Endothelial cell (in vitro differentiated cells): ENCODE measurements at places on chromosomes 4 and X.

- no peak for DNase-seq
These were observed 273.5 kb upstream of the HS3ST1 start for GRCh38 chr4:11701966-11702725.

GRCh38 chr4:123507376-123507775 is 110.8 kb downstream of the SPRY1 start:
- no peak for DNase-seq

GRCh38 chr4:151901631-151902030 is 140.8 kb upstream of the GATB start:
- no peak for DNase-seq

DNA sequence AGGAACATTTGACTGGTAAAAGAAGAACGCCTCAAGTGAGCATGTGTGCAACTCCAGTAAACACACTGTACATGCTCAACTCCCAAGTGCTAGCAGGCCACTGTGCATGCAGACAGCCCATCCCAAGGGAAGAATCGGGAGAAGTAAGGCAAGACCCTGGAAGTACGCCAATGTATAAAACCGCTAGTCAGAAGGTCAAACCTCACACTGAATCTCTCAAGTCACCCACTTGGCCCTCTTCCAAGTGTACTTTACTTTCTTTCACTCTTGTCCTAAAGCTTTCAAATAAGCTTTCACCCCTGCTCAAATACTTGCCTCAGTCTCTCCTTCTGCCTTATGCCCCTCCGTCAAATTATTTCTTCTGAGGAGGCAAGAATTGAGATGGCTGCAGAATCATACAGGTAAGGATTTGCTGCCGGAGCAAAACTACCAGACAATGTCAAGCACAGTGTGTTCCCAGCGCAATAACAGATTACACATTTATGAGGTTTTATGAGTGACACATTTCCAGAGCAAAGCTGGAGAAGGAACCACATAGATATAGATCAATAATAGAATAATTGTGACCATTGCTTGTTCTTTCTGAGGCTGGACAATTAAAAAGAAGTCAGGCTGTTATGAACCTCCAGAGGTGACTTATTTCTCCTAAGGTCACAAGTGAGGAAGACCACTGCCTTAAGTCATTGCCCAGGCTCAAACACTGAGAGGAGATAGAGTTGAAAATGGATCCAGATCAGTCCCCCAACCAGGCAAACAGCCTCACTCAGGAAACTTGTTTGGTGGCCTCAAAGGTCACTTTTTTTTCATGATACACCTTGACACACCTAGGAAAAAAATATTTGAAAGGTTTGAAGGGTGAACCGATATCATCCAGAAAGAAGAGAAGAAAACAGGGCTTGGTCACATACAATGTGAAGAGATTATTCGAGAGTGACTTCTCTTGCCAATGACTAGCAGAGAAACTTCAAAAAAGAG is 26.3 kb downstream of the CXCL1 start:
- no peak for DNase-seq

DNA sequence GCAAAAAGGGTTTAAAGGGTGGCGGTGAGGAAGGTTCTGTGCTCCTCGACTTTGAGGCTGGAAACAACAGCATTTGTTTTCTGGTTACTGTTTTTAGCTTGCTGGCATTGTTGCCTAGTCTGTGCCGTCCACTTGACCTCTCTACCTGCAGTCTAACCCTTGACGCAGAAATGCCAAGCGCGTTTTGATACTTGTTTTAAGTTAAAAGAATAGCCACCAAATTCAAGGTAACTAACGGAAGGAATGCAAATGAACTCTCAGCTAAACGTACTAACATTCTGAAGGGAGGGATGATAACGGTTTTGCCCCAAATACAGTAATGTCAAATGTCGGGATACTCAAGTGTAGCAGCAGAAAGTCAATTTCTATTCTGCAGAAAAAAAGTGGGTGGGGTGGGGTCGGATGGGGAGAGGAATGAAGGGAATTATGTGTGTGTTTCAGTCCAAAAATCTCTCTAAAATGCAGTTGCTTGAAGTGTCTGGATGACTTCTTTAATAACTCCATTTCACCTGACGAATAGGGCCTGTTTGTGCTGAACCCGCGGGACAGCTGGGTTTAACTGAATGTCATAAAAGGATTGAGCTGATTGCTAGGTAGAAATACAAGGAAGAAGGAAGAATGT is 3.4 kb upstream of the NKX6-1 start:
- no peak for DNase-seq

- no peak for DNase-seq
These were observed 9.4 kb downstream of the TASL start for GRCh38 chrX:30568136-30568535.

DNA sequence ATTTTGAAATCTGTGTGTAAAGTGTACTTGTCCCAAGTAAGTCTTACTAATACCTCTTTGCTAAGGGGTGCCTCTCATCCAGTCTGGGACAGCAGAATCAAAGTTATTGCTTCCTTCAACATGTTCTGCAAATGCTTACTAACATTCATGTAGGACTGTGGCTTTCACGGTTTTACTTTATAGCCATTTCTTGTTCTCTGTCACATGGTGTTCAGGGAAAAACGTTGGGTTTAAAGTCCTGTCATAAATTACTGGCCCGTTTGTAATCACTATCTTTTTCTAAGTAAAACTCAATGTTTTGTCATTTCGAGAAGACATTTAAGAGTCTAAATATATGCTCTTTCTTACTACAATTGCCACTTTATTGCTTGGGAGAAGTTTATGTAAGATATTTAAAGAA is 321.1 kb downstream of the STIM2 start:
- DNase-seq = no peak

- no peak for DNase-seq
These were observed 8.2 kb downstream of the HPGDS start for GRCh38 chr4:94334476-94334875.

DNA sequence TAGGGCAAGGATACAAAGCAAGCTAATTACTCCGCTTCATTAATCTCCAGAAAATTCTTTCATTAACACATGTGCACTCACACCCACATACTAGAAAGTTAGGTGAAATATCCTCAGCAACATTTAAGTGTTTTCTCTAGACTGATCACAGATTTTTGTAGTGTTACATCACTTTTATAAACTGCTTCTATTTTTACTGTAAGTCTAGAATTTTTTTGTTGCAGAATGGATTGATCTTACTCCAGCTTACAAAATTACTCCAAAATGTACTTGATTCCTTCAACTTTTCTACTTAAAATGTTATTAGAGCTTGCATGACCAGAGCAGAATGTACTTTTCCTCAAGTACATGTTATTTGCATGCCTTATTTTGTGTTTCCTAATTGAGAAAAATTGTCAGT is 2325.2 kb downstream of the PCDH7 start:
- no peak for DNase-seq

DNA sequence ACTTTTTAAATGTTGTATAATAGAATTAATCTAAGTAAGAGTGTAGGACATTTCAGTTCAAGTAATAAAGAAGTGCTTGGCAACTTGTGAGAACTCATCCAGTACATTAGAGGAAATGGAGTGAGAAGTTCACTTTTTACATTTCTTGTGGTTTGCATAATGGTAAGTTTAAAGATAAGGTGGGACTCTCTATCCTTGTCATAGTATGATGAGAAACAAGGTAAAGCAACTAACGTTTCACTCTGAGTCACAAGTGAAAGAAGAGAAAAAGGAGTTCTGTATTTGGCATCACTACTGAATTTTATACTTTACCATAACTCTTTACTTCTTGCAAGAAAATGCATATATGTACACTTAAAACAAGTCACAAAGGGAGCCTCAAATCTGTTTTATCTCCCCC is 219.4 kb downstream of the SLC4A4 start:
- no peak for DNase-seq

GRCh38 chr4:38078590-38079421 is 118.6 kb downstream of the PTTG2 start:
- no peak for DNase-seq

DNA sequence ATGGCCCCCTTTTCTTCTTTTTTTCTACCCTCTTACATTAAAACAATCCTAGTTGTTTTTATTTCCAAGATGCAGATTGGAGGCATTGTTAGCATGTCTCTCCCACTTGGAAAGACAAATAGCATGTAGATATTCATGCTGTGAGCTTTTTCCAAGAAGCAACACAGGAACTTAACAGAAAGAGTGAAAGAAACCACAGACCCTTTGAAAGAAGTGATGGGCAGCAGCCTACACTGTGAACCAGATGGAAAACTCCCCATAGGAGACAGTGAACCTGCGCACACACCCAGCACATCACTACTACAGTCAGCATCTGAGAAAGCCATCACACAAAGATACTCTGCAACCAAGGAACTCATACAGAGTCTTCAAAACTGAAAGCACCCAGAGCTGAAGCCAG is 17.8 kb downstream of the CT47C1 start:
- DNase-seq = no peak

GRCh38 chr4:10462876-10463275 is 5.7 kb upstream of the ZNF518B start:
- no peak for DNase-seq

DNA sequence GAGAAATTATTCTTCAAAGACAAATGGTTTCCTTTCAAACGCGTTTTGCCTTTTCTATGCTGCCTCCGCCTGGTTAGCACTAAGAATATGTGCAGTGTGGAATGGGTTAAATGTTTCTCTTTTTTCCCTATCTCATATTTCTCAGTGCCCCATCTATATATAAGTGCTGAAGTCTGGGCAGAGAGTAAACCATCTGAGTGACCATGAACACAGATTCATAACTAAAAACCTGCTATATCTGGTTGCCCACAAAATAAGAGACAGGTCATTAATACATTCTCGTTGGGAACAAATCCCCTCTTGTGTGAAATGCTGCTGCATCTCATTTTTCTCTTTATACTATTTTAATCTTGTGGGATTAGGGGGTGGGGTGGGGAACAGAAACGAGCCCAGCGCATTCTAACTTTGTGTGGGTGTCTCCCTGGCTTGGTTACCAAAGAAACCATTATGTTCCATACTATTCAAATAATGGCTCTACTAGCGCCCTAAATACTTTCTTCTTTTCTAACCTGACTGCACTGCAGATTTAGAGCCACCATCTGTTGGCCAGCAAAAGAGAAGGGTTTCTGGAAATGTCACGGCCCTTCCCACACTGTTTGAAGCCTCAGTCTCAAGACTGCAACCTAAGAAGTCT is 42.2 kb upstream of the PTCHD1 start:
- DNase-seq = no peak

- DNase-seq = no peak
These were observed 3.5 kb upstream of the TAB3 start for GRCh38 chrX:30892591-30892990.

GRCh38 chr4:55876387-55876786 is 22.9 kb downstream of the EXOC1 start:
- DNase-seq = no peak

DNA sequence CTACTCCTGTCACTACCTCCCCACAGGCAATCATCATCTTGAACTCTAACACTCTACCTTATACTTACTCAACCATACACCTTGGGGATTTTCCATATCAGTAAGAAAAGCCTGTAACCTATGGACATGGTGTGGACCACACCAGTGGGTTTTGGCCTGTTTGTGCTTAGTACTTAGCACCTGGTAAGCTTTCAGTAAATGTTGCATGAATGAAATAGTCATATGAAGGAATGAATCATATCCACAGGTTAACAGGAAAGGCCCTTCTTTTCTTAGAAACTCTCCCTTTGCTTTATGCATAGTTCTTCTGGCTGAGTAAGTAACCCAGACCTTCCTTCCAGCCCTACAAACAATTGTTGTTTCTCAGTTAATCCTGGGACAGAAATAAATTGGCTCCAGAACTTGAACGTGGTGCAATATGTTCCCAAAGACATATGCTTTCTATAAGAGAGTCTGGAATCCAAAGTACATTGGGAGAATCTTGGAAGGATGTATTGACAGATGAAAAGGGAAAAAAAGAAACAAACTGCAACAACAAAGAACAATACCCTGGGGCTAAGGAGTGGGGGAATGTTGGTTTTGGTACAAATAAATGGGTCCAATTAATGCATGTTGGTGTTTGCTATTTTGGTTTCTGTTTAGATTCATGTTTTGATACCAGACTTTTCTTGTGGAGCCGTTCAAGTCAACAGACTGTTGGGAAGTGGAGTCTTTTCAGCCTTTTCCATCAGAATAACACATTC is 27.8 kb downstream of the RASL11B start:
- no peak for DNase-seq

GRCh38 chr4:145340071-145340675 is 141.5 kb upstream of the SMAD1 start:
- DNase-seq = no peak

- DNase-seq = no peak
These were observed 5.9 kb downstream of the FAM199X start for GRCh38 chrX:104172121-104172520.

DNA sequence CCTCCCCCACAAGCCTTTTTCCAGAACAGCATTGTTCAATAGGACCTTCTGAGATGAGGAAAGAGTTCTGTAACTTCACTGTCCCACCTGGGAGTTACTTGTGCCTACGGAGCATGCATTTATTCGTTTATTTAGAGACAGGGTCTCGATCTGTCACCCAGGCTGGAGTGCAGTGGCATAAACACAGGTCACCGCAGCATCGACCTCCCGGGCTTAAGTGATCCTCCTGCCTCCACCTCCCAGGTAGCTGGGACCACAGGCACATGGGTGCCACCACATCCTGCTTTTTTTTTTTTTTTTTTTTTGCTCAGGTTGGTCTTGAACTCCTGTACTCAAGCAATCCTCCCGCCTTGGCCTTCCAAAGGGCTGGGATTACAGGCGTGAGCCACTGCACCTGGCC is 2.9 kb downstream of the MAP3K15 start:
- no peak for DNase-seq

DNA sequence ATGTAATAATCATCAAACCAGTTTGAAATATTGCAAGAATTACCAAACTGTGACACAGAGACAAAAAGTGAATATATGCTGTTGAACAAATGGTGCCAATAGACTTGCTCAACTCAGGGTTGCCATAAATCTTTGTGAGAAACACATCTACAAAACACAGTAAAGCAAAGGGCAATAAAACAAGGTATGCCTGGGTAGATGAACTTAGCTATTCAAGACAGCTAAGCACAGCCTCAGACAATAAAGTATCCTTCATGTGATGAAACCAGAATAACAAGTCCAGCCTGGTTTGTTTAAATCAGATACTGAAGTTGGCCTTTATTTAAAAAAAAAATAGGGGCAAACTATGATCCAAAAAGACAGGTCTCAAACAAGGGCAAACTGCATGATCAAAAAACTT is 19.2 kb downstream of the LAMTOR3 start:
- no peak for DNase-seq

DNA sequence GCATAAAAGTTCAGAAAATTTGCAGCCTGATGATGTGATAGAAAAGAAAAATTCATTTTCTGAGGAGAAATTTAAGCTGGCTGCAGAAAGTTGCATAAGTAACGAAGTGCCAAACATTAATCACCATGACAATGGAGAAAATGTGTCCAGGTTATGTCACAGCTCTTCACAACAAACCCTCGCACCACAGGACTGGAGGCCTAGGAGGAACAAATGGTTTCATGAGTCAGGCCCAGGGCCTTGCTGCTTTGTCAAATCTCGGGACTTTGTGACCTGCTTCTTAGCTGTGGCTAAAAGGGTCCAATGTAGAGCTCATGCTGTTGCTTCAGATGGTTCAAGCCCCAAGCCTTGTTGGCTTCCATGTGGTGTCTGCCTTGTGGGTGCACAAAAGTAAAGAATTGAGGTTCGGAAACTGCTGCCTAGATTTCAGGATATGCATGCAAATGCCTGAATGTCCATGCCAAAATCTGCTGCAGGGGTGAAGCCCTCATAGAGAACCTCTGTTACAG is 527.4 kb downstream of the SH3BGRL start:
- DNase-seq = no peak

- DNase-seq = no peak
These were observed 11.0 kb upstream of the FGF5 start for GRCh38 chr4:80255329-80256095.
